ENCODE measurements at places on chromosomes 1 and 21. TPM values are rescaled to one million over a fixed set of nuclear protein-coding genes. Genes with fewer than 3 reads are reported as not detected.

- DNase-seq: no peak
Measured at GRCh38 chr1:39652554-39652953, 13.1 kb upstream of the HEYL start.

DNA sequence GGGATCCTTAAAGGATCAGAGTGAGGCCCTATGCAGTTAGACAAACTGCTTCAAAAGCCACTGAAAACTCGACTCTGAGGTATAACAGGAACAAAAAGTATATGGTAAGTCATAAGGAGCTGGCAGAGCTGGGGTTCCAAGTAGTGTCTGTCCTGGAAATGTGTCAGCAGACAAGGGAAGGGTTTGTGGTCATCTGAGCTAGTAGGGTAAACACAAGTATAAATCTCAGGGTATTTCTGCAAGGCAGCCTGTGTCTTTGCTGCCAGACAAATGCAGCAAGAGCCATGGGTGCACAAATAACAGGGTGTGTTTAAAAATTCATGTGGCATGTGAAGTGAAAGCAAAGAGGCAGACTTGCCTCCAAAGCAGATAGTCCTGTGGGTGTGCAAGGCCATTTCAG, 759.0 kb upstream of the ADAMTS5 start:
- no peak for DNase-seq

DNA sequence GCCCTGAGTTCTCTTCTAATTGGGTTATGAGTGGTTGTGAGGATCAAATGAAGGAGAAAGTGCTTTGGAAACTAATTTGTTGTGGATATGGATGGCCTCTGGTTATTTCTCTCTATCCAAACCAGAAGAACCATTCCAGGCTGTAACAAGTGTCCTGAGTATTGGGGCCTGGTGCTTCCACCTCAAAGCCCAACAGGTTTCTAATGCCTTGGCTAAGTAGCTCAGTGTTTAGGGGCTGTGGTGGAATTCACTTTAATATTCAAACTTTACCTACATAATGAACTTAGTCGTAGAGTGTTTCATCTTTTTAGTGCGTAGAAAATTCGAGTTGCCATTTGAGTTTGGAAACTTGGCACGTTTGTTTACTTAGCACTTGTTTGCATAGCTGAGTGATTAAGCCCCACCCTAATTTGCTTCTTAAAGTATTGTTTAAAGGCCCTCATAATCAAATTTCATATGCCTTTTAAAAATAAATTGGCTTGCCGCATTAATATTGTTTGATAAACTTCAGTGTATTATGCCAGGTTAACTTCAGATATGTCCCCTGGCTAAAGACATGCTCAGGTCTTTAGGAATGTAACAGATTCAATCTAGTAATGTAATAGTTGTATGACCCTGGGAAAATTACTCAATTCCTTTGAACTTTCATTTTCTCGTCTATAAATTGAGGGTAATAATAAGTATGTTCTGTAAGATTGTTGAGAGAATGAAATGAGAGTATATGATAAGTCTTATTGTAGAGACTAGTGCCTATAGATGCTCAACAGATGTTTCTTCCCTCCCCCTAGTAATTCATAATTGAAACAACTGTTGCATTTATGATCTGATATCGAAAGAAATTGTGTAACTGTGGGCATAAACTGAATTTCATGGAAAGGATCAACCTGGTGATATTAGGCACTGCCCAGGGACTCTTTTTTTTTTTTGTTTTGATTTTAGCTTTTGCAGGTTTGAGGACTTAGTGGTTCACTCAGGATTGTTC, 1.6 kb downstream of the AGO4 start:
- DNase-seq: no peak

GRCh38 chr1:50091068-50091467, 17.7 kb upstream of the ELAVL4 start:
- no peak for DNase-seq

DNA sequence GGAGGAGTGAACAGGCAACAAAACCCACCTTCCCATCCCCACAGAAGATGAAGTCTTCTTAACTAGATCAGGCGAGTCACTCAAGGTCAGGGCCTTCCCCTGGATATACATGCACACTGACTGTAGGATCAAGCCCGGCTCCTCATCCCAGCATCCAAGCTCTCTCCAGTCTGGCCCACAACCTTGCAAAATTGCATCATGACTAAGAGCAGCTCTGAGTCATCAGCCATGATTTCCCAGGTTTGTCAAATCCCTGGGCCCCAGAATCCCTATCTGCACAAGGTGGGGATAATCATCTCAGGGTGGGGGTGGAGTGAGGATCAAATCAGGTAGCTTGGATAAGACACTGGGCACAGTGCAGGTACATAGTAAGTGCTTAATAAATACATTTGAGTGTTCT, 199.3 kb upstream of the GRIK3 start:
- no peak for DNase-seq

- DNase-seq: no peak
Measured at GRCh38 chr1:12148160-12148957, 18.4 kb upstream of the TNFRSF1B start.

GRCh38 chr1:226880372-226881287, 10.2 kb downstream of the PSEN2 start:
- DNase-seq: no peak

GRCh38 chr1:244992833-244993232, 128.5 kb upstream of the HNRNPU start:
- no peak for DNase-seq

DNA sequence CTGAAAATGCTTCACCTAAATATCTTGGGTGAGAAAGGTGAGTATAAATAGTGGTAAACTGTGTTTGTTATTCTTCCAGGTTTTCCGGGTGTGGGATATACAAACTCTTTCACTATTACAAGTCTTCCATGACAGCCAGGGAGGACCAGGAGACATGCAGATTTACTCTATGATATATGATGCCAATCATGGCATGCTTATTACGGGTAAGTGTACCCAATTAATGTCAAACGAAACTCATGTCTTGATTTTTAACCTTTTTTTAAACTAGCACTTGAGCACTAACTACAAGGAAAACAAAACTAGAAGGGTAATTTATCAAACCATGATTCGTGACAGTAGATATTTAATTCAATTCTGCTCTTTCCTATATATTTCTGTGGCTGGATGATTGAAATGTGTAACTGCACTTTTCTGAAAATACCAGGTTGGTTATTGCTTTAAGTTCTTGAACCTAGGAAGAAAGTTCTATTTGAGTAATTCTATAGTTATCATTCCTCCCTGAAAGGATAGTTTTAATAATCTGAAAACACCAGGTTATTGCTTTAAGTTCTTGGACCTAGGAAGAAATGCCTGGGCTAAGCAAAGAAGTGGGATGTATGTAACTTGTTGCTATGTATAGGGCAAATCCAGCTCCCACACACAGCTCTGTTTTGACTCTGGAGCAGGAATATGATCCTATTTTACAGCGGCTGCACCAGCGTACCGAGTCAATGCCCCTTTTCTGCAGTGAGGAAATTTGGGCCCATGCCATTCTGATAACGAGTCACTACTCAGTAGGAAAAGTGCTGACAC, 86.4 kb downstream of the WDR64 start:
- DNase-seq: no peak

GRCh38 chr1:218863987-218864386, 309.7 kb upstream of the LYPLAL1 start:
- no peak for DNase-seq

GRCh38 chr1:200535605-200536004, 84.9 kb downstream of the KIF14 start:
- no peak for DNase-seq

DNA sequence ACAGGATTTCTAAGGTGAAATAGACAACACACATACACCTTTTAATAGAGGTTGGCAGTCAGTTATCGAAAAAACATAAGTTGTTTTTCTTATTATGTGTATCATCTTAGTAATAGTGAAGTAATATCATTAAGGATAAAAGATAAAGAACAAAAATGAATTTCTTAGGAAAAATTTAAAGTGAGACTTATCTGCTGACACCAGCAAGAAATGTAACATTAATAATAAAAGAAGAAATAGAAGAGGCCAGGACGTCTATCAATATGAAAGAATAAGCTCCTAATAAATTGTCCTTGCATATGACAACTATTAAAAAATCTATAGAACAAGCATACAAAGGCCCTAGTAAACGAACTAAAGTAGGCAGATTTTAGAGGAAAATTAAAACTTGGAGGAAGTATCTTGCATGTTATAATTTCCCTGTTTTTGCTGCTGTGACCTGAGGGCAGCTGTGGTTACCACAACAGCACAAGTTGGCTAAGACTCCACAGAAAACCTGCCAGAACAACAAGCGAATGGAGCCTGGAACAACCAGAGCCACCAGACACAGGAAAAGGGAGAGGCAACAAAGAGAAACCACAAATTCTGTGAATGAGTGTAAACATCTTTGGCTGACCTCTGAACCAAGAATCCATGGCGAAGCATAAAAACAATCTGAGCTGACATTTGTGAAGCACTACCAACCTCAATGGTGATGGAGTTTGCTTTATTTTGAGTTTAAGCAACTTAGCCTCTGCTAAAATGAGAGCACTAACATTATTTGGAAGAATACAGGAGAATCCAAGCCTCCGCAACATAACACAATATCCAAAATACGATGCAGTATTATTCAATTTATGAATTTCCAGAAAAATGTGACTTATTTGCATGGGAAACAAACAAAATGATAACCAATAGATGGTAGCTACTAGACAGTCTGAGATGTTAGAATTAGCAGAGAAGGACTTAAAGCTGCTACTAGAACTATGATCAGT, 207.5 kb downstream of the KCNT2 start:
- no peak for DNase-seq

DNA sequence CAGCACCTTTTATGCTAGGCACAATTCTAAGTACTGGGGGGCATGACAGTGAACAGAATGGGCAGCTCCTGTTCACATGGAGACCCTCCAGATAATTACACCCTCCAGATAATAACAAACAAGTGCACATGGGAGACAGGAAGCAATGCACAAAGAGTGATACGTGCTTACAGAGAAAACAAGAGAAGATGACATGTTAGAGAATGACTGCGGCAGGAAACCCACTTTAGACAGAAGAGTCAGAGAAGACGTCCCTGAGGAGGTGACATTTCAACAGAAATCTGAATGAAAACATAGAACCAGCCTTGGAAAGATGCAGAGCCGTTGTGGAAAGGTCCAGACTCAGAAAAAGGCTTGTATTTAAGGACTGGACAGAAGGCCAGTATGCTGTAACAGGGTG, 54.7 kb upstream of the ARTN start:
- no peak for DNase-seq

- no peak for DNase-seq
Measured at GRCh38 chr1:208654241-208654640, 410.1 kb upstream of the PLXNA2 start.

DNA sequence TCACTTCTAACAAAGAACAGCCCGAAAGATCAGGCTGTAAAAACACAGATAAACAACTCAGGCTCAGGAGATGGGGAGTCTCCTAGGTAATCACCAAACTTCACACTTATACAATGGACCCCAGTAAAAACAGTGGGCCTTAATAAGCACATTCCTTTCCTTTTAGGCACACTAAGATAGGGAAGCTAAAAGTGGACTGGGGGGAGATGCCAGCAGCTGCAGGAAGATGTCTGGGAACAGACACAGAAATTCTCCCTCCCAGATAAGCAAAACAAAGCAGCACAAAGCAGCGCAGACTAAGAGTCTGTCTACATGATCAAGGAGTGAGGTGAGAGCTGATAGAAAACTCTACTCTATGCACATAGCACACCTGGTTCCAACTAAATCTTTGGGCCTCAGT, 29.0 kb upstream of the CTBS start:
- no peak for DNase-seq

- no peak for DNase-seq
Measured at GRCh38 chr21:34615487-34615814, 538 bp upstream of the RCAN1 start.

DNA sequence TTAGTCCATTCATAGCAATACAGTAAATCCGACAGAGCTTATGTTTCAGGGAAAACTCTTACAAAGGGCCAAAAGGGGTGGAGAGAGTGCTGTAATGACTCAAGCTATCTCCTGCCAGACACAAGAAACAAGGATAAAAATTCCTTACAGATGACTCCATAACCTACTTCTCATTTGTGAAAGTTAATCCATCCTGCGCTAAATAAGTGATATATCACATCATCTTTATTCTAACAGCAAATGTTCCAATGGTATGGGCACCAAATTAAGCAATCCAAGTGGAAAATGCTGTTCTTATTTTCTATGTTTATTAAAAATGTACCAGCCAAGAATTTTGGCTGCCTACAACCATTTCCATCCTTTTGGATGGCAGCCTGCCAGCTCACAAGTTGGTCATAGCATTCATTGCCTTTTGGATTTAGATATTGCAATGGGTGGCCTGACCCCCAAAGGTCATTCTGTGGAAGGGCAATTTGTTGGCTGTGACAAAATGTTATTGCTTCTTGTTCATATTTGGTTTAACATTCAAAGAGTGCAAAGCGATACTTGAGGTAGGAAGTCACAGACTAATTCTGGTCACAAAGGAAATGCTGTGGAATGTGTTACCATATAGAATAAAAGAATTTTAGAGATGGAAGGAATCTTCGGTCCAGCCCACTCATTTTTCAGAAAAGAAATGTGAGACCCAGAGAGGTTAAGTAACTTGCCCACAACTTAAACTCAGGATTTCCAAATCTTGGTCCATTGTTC, 2.8 kb upstream of the ENAH start:
- DNase-seq: peak; percentile 38

DNA sequence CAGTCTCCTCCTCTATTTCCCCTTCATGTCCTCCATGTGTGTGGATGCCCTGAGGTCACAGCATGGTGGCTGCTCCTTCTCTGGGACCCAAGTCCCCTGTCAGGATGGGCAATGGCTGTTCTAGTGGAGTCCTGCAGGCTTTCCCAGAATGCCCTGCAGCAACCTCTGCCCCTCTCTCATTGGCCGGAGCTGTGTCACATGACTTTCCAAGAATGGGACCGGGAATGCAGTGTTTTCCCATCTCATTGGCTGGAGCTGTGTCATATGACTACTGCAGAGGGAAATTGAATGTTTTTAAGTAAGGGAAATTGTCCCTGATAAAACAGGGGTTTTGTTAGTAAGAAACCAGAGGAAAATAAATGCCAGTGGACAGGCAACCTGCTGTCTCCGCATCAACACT, 365.9 kb downstream of the PTPRU start:
- DNase-seq: no peak

DNA sequence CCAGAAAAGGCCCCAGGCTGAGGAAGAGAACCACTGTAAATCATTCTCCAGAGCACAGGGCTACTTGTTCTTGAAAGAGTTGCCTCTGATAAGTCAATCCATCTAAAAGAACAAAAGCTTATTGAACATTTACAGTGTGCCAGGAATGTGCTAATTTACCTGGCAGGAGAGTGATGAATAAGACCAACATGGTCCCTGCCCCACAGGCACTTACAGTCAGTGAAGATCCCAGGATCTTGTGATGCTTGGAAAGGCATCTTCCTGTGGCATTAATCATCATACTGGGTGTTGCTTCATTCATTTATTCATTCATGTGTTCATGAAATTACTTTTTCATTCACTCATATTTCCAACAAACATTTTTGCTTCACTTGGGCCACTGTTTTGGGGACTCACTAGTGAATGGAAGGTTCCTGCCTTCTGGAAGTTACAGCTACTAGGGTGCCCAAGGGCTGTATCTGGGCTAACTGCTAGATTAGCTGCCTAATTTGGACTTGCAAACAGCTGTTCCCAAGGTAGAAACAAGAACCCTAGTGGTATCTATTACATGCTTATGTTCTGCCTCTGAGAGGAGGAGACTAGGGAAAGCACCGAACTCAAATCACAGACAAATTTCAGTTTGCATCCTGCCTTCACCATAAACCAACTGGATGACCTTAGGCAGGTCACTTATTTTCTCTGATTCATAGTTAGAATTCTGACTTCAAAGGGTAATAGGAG, 133.5 kb downstream of the CLIC6 start:
- DNase-seq: no peak

Gene NEK2
- total RNA-seq: not detected

Gene UTS2
- not detected for total RNA-seq

Gene DDR2
- total RNA-seq: 164 TPM

Gene RORC
- 16.0 TPM for total RNA-seq

Gene ADGRB2
- 4.4 TPM for total RNA-seq

Gene KIF14
- 0.28 TPM for total RNA-seq

Gene SPRR2B
- total RNA-seq: not detected

Measured in omental fat pad (tissue), 4 donors.